Fibroblast of the aortic adventitia (primary cell): ENCODE measurements at places on chromosomes 6 and 20.

DNA sequence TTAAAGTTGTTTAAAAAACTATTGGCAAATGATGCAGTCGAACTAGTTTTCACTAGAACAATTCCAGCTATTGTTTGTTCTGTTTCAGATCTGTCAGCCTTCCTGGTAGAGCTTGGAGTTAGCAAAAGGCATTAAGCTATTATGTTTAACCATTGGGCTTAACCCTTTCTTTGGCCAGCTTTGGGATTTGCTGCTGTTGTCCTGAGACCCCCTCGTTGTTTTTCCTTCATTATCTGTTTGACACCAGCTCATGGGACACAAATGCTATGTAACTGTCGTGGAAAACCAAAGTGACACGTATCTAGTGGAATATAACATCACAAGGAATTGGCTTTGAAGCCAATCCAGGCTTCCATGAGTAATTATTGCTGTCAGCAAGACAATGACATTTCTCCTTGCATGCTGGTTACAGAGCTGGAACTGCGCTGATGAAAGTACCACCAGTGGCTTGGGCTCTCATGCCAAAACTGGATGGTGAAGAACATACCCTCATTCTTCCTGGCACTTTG is 96.0 kb downstream of the EYA2 start:
- DNase-seq = peak; percentile 6

DNA sequence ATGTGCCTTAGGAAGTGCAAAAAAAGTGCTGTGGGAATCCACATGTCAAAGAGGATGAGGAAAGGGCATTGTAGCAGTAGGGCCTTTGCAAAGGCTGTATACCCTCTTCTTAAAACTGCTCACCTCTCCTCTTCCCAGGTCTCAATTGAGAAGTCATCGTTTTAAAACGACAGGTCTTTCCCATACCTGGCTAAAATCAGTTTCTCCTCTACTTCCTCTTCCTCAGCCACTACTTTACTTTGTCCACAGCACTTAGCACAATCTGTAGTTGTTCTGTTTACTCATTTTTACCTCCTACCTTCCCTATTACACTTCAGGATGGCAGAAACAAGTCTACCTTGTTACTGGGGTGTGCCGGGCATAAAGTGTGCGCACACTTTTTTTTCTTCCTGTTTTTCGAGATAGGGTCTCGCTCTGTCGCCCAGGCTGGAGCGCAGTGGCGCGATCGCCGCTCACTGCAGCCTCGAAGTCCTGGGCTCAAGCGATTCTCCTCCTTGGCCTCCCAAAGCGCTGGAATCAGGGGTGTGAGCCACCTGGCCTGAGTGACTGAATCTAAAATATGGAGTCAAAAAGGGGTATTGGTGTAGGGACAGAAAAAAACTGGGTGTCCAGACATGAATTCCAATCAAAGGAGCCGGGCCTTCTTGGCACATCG is 9.8 kb upstream of the ELOVL5 start:
- DNase-seq = no peak

DNA sequence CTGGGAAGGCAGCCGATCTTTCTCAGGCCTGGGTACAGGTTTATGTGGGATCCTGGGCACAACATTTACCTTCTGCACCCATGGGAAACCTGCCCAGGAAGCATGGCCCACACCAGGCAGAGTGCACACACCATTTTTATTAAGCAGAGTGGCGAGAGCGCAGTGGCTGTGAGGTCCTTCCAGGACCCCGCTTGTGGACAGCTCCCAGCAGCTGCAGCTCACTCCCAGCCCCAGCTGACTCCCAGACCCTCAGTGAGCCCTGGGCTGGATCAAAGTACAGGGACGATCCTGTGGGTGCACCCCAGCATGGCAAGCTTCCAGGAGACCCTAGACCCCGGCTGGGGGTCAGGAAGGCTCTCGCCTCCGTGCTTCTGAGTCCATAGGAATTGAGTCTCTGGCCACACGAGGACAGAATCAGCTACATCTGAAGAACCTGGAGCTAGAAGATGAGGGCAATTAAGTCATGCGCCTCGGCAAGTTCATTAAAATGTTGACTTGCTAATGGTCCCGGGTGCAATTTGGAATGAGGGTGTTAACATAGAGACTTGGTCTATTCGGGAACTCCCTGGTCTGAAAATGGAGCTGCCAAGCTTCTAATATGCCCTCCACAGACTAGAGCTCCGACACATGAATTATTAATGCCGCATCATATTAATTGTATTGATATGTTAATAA is 65.4 kb upstream of the SLCO4A1 start:
- peak; percentile 18 for DNase-seq

- no peak for DNase-seq
Measured at GRCh38 chr6:90941885-90942284, 355.0 kb upstream of the MAP3K7 start.

- no peak for DNase-seq
Measured at GRCh38 chr6:111748231-111748647, 125.0 kb downstream of the FYN start.

DNA sequence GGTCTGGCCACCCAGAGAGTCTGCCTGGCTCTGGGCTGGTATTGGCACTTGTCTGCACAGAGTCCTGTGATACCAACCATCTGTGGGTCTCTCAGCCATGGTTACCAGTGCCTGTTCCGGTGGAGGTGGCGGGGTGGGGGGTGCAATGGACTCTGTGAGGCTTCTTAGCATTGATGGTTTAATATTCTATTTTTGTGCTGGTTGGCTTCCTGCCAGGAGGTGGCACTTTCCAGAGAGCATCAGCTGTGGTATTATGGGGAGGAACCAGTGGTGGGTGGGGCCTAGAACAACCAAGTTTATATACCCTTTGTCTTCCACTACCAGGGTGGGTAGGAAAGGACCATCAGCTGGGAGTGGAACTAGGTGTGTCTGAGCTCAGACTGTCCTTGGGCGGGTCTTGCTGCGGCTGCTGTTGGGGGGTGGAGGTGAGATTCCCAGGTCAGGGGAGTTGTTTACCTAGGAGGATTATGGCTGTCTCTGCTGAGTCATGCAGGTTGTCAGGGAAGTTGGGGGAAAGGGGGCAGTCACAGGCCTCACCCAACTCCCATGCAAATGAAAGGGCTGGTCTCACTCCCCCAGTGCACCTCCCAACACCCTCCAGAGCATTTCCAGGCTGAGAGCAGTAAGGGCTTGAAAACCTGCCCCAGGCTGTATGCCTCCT is 117.5 kb downstream of the FLRT3 start:
- no peak for DNase-seq

GRCh38 chr20:35497780-35498189 is 31.7 kb downstream of the C20orf173 start:
- peak; percentile 80 for DNase-seq

- no peak for DNase-seq
Measured at GRCh38 chr20:62596921-62597320, 45.4 kb upstream of the SLCO4A1 start.

GRCh38 chr20:52619101-52619500 is 353.1 kb upstream of the TSHZ2 start:
- no peak for DNase-seq

DNA sequence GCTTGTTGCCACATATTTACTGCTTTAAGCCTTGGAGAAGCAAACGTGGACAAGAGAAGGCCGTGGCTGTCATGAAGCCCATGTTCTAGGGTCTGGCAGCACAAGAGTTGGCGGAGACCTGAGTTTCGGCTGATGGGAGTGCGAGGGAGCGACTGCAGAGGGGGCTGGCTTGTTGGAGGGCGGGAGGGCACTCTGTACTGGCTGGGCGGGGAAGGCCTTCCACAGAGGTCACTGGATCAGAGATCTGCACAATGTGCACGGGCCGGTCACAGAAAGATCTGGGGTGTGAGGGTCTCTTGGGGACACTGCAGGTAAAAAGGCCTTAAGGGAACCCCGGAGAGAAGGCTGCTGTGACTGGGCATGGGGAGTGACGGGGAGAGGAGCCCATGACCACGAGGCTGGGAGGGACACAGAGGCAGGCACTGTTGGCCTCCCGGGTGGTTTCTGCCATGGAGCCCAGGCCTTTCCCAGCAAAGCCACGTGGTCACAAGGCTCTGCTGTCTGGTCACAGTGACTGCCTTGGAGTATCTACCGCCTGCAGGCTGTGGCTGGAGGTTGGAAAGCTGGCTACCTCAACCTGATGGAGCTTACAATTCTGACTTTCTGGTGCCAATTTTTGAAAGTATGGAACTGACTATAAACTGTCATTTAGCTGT is 23.8 kb downstream of the FOXC1 start:
- DNase-seq = no peak

DNA sequence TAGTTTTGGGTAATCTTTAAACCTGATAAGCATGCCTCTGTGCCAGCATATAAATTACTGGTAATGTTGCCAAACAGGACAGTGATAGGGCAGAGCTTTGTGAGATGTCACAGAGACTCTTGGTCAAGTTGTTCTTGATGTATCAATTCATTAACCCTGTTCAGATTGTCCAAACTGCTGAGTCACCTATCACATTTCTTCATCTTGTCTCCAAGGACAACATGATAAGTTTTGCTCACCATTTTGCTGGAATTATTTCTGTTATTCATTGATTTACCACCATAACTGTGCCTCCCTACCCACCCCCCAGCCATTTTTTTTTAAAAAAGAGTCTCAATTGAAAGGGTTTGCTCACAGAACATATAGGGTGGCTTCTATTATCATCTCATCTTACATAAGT is 19.5 kb upstream of the GMNN start:
- DNase-seq = no peak

- no peak for DNase-seq
Measured at GRCh38 chr20:45085867-45086266, 15.1 kb downstream of the KCNS1 start.

DNA sequence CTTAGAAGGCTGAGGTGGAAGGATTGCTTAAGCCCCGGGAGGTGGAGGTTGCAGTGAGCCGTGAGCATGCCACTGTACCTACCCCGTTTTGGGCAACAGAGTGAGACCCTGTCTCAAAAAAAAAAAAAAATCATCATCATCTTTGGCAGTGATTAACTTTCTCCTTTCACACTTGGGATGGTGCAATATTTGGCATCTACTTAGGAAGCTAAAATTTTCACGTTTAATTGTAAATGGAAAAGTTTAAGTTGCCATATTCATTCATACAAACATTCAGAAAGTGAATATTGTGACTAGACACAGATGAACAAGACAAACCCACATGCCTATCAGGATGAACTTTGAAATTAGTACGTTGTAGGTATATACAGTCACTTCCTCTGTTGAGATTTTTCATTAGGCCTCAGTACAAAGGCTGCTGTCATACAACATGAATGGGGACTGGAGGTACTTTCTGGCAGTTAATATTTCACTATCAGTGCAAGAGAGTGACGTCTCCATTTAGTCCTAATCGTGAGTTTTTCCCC is 10.3 kb downstream of the TOP1 start:
- DNase-seq = no peak

DNA sequence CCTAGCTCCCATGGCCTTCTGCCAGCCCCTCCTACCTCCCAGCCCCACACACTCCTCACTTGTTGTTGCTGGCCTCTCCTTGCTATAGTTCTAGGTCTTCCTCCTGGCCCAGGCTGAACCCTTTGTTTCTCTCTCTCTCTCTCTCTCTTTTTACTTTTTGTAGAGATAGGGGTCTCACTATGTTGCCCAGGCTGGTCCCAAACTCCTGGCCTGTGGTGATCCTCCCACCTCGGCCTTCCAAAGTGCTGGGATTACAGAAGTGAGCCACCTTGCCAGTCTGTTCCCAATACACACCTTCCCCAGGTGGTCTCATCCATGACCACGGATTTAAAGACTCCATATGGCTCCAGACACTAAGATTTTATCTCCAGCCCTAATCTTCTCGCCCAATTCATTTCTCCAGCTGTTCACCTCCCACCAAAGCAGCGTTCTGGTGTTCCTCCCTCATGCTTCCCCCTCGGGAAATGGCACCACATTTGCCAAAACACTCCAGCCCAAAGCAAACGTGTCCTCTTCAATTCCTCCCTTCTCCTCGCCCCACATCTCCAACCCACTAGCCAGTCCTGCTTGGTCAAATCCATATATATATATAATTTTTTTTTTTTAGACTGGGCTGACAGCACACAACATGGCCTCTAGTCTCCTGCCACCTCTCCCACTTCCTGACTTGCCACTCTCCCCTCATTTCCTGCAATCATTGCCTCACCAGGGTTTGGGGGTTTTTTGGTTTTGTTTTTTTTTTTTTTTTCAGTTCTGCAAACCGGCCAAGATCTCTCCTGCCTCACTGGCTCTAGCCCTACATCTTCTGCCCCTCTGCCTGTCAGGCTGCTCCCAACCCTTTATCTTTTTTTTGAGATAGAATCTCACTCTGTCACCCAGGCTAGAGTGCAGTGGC is 104.4 kb downstream of the NCR2 start:
- DNase-seq = no peak

- DNase-seq = no peak
Measured at GRCh38 chr6:138036111-138036510, 71.1 kb downstream of the PERP start.

GRCh38 chr6:73655341-73655917 is 1.6 kb upstream of the SLC17A5 start:
- no peak for DNase-seq

DNA sequence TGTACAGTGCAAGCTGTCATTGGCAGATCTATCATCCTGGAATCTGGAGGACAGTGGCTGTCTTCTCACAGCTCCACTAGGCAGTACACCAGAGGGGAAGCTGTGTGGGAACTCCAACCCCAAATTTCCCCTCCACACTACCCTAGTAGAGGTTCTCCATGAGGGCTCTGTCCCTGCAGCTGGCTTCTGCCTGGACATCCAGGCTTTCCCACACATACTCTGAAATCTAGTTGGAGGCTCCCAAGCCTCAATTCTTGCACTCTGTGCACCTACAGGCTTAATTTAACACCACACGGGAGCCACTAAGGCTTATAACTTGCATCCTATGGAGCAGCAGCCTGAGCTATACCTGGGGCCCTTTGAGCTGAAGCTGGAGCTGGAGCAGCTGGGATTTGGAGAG is 43.0 kb upstream of the TRIM39 start:
- DNase-seq = no peak

DNA sequence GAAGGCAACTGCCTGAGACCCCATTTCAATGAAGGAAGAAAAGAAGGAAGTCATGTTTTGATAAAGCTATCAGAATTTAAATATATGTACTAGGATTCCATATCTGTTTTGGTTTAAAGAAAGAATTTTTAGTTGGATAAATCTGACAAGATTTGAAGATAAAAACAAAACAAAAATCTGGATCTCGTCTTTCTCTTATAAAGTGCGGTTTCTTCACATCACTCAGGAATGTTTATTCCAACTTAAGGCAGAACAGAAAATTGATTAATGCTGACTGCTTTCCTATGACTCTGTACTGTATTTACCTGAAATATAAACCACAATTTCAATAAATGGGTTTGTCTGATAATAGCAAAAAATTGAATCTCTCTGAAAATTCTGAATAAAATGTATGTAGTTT is 439.7 kb downstream of the RFPL4B start:
- DNase-seq = peak; percentile 4

DNA sequence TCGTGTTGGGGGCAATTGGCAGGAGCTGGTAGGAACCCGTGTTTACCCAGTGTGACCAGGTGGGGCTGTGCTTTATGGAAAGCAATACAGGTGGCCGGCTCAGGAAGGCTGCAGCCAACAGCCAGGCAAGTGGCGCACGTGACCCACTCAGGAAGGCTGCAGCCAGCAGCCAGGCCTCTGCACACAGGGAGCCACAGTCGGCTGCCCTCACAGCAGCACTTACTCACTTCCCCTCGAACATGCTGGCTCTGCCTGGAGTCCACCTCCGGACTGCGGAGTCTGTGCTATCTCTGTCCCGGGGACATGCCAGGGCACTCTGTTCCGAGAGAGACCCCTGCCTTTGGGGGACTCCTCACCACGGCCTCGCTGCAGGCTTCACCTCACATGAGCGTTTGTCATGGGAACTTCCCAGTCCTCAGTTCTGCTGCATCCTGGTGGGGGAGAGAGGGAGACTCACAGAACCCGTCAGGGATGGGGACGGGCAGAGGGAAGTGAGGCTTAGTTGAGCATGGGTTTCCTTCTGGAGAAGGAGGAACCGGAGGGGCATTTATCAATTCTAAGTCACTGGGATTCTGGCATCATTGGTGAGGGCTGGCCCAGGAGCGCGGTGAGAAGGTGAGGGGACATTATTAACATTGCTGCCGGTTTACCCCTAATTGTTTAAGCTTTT is 76.8 kb downstream of the TTLL2 start:
- DNase-seq = no peak
